Psoas muscle (tissue), 8 donors: ENCODE measurements at places on chromosomes 6 and 20. TPM values are rescaled to one million over a fixed set of nuclear protein-coding genes. Genes with fewer than 3 reads are reported as not detected.

Gene MACROD2
- 4.8 TPM for total RNA-seq

Gene NFKBIE
- total RNA-seq = 2.1 TPM

DNA sequence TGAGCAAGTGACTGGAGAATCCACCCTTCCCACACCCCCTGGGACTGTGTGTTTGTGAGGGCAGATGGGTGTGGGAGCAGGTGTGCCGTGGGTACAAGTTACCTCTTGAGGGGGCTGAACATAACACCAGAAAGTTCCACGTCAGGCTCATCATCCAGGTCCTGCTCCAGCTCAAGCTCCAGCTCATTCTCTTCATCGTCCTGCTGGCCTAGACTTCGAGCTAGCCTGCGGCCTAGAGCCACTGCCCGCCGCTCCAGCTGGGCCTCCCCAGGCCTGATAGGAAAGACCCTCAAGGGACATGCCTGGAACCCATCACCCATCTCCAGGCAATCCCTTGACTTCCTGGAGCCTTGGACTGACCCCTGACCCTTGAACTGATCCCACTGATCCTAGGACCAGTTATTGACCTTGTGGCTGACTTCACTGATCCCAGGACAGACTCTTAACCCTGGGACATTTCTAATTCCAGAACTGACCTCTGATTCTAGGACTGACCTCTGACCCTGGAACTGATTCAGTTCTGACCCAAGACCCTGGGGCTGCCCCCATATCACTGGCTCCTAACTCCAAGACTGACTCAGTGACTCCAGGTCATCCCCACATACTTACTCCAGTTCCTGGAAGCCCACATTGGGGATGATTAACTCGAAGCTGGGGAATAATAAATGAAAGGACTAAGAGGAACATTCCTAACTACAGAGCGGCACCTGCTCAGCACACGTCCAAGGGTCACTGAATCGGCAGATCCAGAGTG, 11.8 kb upstream of the SPAG4 start:
- DNase-seq = no peak

Gene HACE1
- 4.0 TPM for total RNA-seq

- no peak for DNase-seq
These were observed 53.7 kb downstream of the ZFP64 start for GRCh38 chr20:52137850-52138249.

Gene DZANK1
- total RNA-seq = 0.71 TPM

DNA sequence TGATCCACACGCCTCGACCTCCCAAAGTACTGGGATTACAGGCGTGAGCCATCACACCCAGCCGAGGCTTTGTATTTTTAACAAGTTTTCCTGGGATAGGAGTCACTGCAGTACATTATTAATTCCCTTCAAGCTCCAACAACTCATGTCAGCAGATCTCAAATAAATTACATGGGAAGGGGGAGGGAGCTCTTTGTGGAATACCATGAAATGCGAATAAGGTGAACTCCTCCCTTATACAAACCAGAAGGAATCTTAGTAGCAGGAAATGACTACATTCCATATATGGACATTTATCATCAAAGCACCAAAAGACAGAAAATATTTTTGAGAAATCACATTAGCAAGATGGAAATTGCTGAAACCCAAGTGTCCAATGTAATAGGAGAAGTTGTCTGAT, 2.9 kb downstream of the GSS start:
- no peak for DNase-seq

GRCh38 chr6:132741281-132741680, 16.4 kb downstream of the VNN2 start:
- DNase-seq = no peak

Gene SNAP91
- total RNA-seq = 0.81 TPM

DNA sequence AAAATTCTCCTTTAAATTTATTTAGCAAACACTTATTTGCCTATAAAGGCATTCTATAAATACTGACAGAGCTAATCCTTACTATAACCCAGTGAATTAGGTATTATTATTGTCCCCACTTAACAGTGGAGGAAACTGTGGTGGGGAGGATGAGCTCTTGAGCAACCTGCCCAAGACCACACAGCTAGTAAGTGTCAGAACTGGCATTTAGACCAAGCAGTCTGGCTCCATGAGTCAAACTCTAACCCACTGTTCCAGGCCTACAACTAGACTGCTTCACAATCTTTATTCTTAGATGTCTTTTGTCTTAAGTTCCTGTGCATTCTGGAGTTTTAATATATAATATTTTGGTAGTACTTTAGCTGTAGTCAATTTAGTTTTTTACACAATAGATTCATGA, 530.8 kb downstream of the BCKDHB start:
- DNase-seq = no peak

DNA sequence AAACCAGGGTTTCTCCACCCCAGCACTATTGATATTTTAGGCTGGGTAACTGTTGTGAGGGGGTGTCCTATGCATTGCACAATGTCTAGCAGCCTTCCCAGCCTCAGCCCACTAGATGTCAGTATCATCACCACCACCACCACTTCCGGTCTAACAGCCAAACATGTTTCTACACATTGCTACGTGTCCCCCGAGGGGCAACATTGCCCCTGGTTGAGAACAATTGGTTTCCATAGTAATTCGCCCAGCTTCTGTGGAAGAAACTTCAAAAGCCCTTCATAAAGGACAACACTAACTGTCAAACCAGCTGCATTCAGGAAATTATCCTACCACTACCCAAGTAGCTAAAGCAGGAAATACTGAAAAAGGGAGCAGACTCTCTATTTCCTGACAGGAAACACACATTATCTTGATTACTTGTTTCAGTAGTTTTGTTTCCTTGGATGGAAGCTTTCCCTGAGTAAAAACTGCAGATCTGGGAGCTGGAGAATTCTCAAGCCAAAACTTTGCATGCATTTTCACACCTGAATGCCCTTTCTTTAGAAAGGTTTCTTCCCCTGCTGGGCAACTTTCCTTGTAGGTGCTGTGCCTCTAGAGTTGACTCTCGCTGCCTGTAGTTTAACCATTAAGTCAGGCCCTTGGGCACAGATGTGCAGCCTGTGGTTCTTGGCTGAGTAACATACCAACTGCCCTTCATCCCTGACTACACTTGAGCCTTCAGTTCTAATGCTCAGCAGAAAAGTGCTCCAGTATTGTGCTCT, 23.6 kb downstream of the PKHD1 start:
- no peak for DNase-seq

Gene CRIP3
- not detected for total RNA-seq

DNA sequence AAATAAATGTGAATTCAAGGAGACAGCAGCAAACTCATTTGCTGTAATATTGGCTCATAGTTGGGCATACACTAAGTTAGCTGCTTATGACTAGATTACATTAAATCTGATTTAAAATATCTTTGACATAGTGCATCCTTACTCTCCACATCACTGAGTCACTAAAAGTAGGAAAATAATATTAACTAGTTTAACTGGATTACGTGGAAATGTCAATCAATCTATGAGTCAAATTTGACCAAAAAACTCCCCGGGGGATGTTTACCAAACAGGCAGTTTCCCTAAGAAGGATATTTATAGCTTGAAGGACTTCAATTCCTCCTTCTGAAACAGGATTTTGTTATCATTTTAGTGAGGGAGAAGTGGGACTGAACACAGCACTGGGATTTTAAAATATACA, 366.5 kb downstream of the ESR1 start:
- DNase-seq = no peak

DNA sequence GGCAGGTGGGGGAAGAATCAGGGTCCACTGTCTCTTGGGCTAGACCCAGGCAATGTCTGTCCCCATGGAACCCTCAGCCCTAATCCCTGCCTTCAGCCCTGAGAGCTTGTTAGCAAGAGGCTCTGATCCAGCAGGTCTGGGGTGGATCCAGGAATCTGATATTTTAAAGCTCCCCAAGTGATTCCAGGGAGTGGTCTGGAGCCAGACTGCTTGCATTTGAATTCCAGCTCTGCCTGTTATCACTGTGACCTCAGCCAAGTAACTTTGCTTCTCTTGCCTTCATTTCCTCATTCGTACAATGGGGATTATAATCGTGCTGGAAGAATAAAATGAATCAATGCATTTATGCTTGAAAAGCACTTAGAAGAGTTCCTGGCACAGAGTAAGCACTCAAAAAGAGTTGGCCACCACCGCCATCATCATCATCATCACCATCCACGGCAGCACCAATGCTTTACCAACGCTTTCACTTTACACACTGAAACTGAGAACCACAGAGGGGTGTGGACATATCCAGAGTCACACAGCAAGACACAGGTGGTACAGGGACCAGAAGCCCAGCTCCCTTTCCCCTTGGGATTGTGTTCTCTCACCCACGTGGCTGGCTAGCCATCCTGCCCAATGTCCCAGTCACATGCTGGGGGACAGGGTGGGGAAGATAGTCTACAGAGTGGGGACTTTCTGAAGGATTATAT, 75.7 kb upstream of the RALY start:
- DNase-seq = no peak

GRCh38 chr6:97732045-97732444, 449.0 kb upstream of the MMS22L start:
- no peak for DNase-seq

DNA sequence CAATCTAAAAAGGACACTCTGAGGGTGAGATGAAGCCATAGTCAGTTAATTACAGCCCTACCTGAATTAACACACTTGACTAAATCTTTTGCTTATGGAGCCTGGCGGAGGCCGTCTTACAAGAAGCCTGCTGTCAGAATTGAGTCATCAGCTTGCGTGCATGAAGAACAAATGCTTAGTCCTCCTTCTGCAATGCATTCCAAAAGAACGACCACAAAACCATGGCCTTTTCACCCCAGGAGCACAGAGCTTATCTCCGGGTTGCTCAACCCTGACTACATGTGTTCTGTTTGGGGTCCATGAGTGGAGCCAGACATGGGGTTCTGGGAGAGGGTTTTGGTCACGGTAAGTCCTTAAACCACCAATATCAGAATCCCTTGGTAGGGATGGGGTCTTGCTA, 318.1 kb downstream of the CLIC5 start:
- no peak for DNase-seq

DNA sequence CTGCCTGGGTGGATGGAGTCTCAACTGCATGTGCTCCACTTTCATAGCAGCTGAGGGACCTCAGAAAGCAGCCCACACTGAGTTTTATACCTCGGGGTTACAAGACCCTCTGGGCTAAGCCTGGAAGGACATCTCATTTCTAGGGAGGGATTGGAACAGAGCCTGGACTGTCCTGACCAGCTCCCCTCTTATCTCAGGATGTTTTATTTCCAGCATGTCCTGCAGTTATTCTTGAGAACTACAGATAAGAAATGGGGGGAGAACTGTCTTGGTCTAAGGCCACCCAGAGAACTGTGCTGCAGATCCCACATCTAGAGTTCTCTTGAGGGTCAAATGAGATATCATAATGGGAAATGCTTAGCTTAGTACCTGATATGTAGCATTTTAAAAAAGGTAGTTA, 97.3 kb upstream of the CHD6 start:
- DNase-seq = no peak

- DNase-seq = peak; percentile 68
These were observed 64.9 kb downstream of the DLL1 start for GRCh38 chr6:170225852-170226417.

- DNase-seq = no peak
These were observed 3.6 kb upstream of the HS3ST5 start for GRCh38 chr6:114346451-114346850.

Gene TBXT
- total RNA-seq = not detected

Gene SLA2
- total RNA-seq = 0.12 TPM

- peak; percentile 76 for DNase-seq
These were observed 50.2 kb downstream of the IYD start for GRCh38 chr6:150418827-150419594.

DNA sequence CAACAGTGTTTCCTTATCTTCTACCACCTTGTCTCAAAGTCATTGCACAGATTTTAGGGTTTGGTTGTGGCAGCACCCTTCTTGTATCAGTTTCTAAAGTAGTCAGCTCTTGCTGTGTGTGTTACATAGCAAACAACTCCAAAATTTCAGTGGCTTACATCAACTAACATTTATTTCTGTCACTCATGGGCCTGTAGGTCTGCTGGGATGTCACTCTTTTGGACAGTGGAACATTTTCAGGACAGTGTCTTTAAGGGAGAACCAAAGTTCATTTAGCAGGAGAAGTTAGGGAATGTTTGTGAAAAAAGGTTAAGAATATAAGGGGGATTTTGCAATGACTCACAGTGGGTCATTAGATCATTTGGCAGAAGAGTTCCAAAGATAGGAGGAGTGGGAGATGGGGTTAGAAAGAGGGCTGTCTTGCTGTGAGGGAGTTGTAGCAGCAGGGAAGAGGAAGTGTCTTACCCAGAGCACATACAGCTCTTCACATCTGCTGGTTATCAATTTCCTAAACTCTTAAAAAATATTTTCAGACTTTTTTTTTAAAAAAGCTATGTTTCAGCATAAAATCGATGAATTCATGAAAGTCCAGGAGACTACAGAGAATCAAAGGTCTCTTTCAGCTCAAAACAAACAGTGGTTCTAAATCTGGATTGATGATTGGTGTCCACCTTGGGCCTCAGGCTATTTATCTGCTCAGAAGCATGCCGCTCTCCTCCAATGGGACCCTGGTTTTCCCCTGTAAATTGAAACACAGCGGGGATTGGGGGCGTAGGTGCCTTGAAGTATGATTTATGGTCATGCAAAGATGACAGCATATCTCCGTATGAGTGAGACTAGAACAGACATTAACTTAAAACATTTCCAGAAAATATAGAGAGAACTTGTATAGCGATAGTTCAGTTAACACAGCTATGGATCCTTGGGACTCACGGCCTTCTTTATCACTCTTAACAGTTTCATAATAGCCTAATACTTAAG, 117.3 kb downstream of the B3GAT2 start:
- no peak for DNase-seq

DNA sequence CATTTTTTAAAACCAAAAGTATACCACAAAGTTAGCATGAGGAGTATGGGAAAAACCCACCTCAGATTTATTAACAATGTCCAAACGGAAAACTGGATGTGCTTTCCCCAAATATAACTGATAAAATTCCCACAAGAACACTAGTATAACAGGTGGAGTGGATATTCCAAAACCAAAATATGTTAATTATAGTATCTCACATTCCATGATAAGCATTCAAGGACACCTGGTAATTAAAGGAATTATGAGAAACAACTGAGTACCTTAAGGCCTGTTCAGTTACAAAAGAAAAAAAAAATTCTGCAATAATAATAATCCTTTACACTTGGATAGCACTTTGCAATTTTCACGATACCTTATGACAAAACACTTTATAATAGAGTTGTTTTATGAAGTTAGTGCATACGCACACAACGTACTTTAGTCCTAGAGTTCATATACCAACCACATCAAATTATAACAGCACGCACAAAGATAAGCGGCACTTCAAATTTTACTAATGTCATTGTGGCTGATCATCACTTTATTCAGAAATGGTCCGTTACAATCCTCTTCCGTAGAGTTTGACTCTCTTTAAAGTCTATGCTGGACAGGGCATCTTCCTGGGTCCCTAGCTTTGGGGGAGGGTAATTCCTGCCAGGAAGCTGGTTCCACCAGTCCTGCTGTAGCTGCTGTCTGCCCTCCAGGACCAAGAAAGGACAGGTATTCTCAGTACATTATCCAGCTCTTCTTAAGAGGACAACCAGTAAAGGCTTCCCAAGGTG, 1.7 kb downstream of the CDK19 start:
- no peak for DNase-seq
